ENCODE measurements at places on chromosomes 6 and 20.

DNA sequence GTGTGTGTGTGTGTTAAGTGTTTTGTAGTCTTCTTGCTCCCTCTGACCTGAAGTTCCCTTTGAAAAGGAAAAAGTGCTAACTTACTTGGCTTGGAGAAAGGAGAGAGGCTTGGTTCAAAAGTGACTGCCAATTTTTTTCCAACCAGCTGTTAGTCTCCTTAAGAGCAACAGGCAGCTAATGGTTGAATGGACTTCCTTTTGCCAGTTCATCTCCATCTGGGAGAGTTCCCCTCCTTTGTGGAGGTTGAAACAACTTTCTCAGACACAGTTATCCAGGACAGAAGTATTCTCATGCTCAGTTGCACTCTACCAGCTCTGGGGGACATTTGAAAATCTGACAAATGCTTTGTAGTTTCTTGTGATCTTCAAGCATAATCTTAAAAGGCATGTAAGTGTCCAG, 4.5 kb downstream of the RIPOR2 start:
- H3K4me1 ChIP-seq: peaks cover 57% of the 10 kb centered on the region
- no peaks in the 10 kb centered on the region for H3K27me3 ChIP-seq
- H3K4me3 ChIP-seq: no peak overlapping the region
- no peaks in the 10 kb centered on the region for H3K36me3 ChIP-seq
- H3K27ac ChIP-seq: no peak overlapping the region

GRCh38 chr6:20835315-20836010, 301.2 kb downstream of the CDKAL1 start:
- DNase-seq: no peak
- peaks cover 4% of the 10 kb centered on the region for H3K36me3 ChIP-seq
- peaks cover 5% of the 10 kb centered on the region for H3K4me1 ChIP-seq
- H3K4me3 ChIP-seq: no peak overlapping the region
- no peak overlapping the region for H3K27ac ChIP-seq

- no peak for DNase-seq
- H3K27me3 ChIP-seq: peaks cover 14% of the 10 kb centered on the region
- H3K4me3 ChIP-seq: no peak overlapping the region
- H3K27ac ChIP-seq: no peak overlapping the region
Measured at GRCh38 chr20:16206817-16207216, 366.4 kb downstream of the KIF16B start.

DNA sequence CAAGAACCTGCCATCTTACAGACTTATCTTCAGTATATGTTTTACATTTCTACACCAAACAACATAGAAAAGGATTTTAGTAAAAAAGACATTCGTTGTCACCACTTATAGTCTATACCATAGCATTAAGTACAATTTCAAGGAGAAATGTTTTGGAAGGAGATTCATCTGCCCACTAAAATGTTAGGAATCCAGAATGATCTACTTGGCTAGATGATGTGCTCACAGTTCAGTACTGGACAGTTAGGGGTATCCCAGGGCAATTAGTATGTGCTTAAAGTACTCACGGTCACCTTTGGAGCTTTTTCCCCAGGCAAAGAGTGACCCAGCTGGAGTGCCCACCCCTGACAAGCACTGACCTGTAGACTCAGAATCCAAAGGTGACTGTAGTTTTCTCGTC, 222.9 kb downstream of the SLC24A3 start:
- no peak for DNase-seq
- H3K27me3 ChIP-seq: no peaks in the 10 kb centered on the region
- H3K4me3 ChIP-seq: no peak overlapping the region

- H3K27me3 ChIP-seq: no peaks in the 10 kb centered on the region
- no peak for DNase-seq
- peak overlapping the region; percentile 39 for H3K4me3 ChIP-seq
- peak overlapping the region; percentile 94 for H3K27ac ChIP-seq
Measured at GRCh38 chr20:62362991-62363919, 3.9 kb downstream of the LAMA5 start.

DNA sequence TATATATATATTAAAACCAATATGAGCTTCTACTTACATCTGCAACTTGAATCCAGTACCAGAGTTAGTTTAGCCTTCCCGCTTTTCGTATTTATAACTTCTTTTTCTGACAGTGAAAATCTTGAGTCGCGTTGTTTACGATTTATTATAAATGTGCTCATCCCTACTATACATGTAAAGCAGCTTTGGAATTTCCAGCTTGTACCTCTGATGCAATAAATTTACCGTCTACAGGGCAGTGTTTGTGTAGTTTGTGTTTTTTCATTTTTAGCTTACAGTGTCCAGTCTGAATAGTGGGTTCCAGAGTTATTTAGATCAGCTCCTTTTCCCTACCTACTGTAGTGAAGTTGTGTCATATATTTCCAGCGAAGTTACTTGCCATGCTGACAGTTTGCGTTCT, 66.3 kb downstream of the TIAM2 start:
- no peaks in the 10 kb centered on the region for H3K27me3 ChIP-seq
- no peaks in the 10 kb centered on the region for H3K36me3 ChIP-seq
- no peak overlapping the region for H3K27ac ChIP-seq
- H3K4me3 ChIP-seq: no peak overlapping the region
- H3K4me1 ChIP-seq: peaks cover 7% of the 10 kb centered on the region

DNA sequence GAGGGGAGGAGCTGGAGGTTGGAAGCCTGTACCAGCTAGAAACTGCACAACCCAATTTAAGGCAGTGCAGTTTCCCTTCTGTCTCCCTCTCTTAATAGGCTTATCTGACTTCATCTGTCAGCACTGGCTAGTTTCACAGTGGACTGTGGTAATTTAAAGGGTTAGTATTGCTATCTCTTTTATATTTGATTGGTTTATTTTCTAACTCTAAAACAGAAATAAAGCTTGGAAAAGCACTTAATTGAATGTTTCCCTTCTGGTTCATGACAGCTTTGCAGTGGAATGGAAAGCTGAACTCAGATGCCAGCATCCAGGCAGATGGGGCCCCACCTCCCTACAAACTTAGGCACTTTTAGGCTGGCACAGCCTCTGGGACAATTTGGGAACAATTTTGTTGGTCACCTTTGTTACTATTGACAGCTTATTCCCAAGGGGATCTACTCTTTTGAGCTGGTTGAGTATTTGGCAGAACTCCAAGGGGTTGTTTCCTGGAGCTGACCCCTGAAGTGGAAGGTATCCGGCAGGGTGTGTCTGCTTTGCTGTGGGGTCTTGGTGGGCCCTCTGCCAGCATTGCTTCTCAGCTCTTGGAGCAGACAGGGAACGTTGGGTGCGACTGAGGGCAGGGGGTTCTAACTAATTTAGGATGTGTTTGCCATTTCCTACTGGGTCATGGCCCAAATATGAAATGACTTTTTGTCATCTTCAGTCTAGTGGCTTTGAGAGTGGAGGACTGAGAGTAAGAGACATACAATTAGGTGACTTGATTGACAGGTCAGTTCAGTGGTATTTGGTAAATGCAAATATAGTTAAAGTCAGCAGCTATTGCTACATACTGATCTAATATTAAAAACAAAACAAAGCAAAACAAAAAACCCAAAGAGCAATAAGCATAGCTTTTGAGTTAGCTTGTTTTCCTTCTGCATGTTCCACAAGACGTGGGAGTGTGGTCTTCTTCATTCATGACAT, 9.3 kb downstream of the SH3BGRL2 start:
- H3K4me3 ChIP-seq: no peak overlapping the region
- H3K27me3 ChIP-seq: no peaks in the 10 kb centered on the region
- H3K27ac ChIP-seq: no peak overlapping the region
- peaks cover 6% of the 10 kb centered on the region for H3K36me3 ChIP-seq
- no peak for DNase-seq

GRCh38 chr20:64131406-64131805, 24.0 kb upstream of the NPBWR2 start:
- H3K27ac ChIP-seq: no peak overlapping the region
- no peak overlapping the region for H3K4me3 ChIP-seq
- peaks cover 37% of the 10 kb centered on the region for H3K27me3 ChIP-seq
- H3K4me1 ChIP-seq: no peaks in the 10 kb centered on the region
- H3K36me3 ChIP-seq: no peaks in the 10 kb centered on the region

GRCh38 chr6:39056191-39056590, 7.6 kb downstream of the GLP1R start:
- no peak overlapping the region for H3K4me3 ChIP-seq
- no peak overlapping the region for H3K27ac ChIP-seq
- H3K27me3 ChIP-seq: peaks cover 71% of the 10 kb centered on the region
- H3K36me3 ChIP-seq: no peaks in the 10 kb centered on the region
- no peak for DNase-seq

DNA sequence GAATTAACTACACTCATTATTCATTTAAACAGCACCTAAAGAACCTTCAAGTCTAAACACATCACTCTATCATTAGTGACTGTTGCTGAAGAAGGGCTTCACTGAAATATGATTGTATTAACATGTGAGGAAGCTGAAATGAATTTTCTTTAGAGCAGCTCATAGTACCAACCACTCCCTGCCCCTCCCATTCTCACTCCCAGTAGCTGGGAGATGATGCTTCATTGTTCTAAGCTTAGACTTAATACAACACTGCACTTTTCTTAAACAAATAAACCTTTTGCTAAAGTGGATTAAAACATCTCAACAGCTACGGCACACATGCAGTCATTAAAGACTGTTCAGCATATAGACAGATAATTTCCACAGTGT, 63.1 kb downstream of the ATXN1 start:
- H3K27ac ChIP-seq: no peak overlapping the region
- peaks cover 36% of the 10 kb centered on the region for H3K4me1 ChIP-seq
- no peak for DNase-seq
- no peak overlapping the region for H3K4me3 ChIP-seq
- H3K36me3 ChIP-seq: peaks cover 4% of the 10 kb centered on the region
- no peaks in the 10 kb centered on the region for H3K27me3 ChIP-seq

DNA sequence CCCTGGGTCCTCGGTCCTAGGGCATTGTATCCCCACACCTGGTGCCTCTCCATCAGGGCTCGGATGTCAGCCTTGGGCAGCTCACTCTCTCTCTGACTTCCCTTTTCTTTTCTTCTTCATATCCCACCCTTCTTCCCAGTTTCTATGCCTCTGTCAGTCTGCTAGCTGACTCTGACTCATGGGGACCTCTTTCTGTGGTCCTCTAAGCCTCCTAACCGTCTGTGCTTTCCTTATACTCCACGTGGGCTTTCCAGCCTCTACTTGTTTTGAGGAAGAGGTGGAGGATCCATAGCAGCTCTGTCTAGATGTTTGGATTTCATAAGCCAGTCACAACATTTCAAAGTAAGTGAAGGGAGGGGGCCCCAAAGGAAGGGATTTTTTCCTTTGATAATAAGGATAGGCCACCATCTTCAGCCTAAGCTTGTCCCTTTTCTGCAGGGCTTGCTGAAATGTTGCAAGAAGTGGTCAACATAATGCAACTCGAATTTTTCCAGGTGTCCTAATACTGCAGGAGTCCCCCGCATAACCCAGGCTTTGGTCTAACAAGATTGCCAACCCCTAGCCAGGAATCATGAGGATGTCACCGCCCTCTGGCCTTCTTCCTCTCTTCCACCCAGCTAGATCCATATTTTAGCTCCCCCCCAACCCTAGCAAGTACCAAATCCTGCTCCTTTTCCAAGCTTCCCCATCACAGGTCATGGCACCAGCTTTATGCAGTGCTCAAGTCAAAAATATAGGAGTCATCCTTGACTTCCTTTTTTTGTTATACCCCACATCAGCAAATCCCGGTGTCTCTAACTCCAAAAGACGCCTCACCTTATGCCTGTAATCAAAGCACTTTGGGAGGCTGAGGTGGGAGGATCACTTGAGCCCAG, 8.7 kb upstream of the PLTP start:
- H3K4me3 ChIP-seq: no peak overlapping the region
- DNase-seq: no peak
- peaks cover 8% of the 10 kb centered on the region for H3K27me3 ChIP-seq
- no peaks in the 10 kb centered on the region for H3K36me3 ChIP-seq
